Stimulated activated CD8-positive, alpha-beta memory T cell treated with anti-CD3 and anti-CD28 coated beads, Interleukin-2, amount 100 ng/mL, for 1 hour (primary cell): ENCODE measurements at places on chromosomes 2 and 18.

- DNase-seq: no peak
Measured at GRCh38 chr2:197982565-197982964, 178.2 kb downstream of the PLCL1 start.

DNA sequence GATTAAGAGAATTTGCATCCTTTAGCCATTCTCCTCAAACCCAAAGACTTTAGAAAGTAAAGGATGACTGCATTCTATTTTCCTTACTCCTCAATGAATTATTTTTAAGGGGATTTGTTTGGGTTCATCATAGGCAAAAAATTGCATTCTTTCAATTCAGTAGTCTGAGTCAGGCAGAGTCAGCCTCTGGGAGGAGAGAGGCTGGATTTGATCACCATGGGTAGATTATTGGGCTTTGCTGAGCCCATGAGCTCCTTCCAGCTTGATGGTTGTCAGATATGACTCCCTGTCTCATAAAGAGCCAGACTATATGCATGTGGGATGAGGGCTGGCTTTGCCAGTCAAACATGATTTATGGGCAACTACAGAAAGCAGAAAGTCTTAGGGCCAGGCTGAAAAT is 101.2 kb downstream of the KCNS3 start:
- DNase-seq: no peak

DNA sequence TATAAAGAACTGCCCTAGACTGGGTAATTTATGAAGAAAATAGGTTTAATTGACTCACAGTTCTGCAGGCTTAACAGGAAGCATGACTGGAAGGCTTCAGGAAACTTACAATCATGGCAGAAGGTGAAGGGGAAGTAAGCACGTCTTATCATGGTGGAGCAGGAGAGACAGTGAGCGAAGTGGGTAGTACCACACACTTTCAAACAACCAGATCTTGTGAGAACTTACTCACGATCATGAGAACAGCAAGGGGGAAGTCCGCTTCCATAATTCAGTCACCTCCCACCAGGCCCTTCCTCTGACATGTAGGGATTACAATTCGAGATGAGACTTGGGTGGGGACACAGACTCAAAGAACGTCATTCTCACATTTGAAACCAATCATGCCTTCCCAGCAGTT is 260.1 kb upstream of the FAM98A start:
- no peak for DNase-seq

GRCh38 chr18:5455674-5456073 is 88.1 kb downstream of the EPB41L3 start:
- no peak for DNase-seq

- DNase-seq: no peak
Measured at GRCh38 chr18:37668971-37669747, 103.6 kb upstream of the CELF4 start.

GRCh38 chr2:169509298-169509885 is at the start of gene KLHL41:
Gene KLHL41 (plus strand): TSS chr2:169509702. CDS start chr2:169509779, 77 bp downstream.
- DNase-seq: no peak

DNA sequence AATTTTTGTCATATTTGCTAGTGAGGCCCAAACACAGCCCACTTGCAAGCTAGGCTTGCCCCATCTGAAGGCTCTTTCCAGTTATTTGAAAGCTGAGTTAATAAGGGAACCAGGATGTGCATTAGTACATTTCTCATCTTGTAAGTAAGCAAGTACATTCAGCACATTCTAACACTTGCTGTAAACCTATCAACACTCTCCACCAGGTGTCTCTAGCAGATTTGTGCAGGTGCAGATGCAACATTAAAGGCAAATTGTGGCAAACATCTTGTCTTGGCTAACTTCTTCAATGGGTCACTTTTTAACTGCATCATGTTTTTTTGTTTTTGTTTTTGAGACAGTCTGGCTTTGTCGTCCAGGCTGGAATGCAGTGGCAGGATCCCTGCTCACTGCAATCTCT is 25.3 kb upstream of the MFSD6 start:
- DNase-seq: no peak

DNA sequence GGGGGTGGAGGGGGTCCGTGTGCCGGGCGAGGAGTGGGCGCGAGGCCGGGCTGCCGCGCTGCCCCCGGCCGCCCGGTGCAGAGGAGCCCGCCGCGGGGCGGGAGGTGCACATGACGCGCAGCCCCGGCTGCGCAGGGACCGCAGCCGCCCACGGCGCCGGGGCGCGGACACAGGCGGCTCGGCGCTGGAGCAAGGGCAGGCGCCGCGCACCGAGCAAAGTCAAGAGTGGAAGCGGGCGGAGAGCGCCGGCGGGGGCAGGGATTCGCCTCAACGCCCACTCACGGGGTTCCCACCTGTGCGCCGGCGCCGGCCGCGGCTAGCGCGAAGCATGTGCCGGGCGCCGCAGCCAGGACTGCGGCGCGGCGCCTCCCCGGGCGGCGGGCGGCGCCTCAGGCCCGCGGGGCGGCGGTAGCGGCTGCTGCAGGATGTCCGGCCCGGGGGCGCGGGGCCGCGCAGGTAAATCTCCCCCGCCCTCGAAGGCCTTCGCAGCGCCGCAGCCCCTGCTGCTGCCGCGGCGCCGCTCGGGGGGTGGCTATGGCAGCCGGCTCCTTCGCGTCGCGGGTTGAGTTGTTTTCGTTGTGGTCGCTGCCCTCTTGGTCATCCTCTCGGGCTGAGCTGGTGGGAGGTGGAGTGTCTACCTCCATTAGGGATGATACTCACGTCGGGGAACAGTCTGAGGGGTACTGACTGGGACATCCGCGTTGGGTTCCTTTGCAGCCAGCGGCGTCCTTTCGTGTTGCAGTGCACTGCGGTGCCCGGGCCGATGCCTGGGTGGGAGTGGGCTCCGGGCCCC is 216.3 kb upstream of the DTNA start:
- no peak for DNase-seq

- DNase-seq: no peak
Measured at GRCh38 chr18:13573750-13574149, 152.6 kb downstream of the FAM210A start.

- DNase-seq: no peak
Measured at GRCh38 chr2:61135510-61135909, 26.5 kb upstream of the C2orf74 start.

- peak; percentile 10 for DNase-seq
Measured at GRCh38 chr2:216015722-216016464, 2.5 kb upstream of the MREG start.

DNA sequence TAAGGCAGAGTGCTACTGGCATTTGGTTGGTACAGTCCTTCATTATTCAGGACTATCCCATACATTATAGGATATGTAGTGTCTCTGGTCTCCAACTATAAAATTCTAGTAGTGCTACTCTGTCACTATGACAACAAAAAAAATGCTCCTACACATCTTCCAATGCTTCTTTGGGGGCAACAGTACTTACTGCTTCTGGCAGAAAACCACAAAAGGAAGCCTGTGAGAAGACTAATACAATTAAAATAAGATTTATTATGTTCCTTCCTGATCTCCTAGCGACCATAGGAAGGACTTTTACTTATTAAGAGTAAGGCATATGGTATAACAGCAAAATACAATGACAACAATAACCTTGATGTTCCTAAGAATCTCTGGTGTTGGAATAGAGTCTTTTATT is 48.4 kb upstream of the CPO start:
- DNase-seq: no peak

DNA sequence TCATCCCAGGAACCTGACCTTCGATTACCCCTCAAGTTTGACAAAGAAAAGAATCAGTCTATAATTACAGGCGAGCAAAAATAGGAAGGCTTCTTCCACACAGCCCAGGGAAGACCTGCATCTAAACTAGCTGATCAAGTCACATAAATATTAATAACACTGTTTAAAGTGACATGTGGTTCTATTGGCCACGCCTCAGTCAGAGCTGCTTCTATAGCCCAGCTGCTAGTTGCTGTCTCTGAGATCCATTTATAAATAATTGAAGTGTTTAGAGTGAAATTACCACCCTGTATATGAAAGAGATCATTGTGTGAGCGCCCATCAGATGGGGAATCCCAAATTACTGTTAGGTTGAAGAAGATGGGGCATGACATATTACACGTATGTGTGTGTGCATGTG is 426.0 kb downstream of the CDH2 start:
- DNase-seq: no peak

- DNase-seq: peak; percentile 31
Measured at GRCh38 chr2:98412751-98413458, 31.8 kb upstream of the INPP4A start.

GRCh38 chr18:47204908-47205522 is 28.9 kb upstream of the IER3IP1 start:
- no peak for DNase-seq

DNA sequence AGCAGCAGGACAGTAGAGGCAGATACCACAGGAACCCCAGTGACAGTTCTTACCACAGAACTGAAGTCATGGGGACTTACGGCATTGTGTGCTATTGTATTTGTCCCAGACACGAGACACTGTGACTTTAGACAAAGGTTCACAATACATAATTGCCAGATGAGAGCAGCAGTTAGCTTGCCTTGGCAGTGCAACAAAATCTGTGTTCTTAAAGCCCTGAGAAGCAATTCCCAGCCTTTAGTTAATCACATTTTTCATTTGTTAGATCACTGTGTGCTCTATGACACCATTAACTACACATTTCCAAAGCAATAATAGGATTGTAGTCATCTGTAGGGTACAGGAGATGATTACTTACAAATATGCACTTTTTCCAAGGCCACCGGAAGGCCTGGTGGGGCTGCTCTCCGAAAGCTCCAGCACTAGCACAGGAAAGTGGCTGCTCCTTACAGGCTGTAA is 97.5 kb upstream of the LDLRAD4 start:
- DNase-seq: no peak

GRCh38 chr2:238121511-238122286 is 16.8 kb upstream of the KLHL30 start:
- DNase-seq: no peak

DNA sequence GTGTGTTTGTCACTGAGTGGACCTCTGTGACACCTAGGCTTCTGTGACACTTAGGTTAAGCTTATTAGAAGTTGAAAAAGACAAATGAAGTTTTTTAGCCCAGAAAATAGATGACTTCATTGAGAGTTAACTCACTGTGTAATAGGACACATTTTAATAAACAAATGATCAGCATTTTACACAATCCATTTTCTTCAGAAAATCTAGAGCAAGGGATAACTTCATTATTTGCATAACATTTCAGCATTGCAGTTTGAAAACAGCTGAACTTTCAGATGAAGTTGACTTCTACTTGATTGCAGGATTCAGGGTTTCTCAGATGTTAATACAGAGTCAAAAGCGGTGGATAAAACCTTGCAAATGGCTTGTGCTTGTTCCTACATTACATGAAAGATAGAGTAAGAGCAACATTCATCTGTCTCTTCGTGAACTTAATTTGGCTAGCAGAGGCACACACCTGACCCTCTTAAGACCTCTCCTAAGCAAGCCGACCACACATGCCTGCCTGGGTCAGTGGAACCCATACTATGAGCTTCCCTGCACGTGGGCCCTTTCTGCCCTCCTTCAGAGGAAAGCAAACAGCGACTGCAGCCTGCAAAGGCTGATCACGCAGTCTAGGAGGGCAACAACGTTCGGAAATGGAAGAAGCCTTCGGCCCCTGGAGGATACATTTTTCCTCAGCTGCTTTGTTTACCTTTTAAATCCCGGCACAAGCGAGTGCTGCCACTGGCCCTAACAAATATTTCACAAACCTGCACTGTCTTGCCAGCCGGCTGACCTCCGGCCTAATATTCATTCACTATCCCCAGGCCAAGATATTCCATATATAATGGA is 16.6 kb downstream of the ITGB1BP1 start:
- DNase-seq: no peak

DNA sequence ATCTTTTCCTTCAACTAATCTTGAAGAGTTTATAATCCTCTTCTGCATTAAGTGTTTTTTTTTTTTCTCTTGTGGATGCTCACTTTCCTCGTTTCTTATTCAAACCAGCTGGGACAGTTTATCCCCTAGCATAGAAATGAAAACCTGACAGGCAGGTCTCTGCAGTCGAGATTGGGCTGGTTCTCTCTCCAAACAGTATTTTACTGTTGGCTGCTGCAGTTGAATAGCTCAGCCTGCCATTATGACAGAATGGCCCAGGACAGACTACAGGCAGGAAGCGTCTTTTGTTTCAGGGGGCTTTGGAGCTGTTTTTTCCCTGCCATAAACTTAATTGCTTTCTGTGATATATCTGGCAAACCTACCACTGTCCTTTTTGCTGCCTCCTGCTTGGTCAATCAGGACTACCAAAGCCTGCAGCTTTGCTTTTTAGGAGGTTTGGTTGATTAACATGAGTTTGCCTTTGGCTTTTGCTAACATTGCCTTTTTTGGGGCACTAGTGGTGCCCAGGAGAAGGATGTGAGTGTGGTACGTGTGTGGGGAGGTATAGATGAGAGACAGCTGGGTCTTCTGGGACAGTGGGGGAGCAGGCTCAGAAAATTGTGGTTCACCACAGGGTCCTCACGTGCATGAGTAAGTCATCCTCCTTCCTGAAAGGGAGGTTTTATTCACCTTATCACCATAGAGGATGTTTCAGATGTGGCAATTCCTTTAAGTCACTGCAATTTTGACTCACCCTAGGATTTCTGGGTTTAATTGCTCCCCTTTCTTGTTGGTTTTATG is 128.7 kb downstream of the LYPD6B start:
- no peak for DNase-seq

GRCh38 chr2:230713331-230714135 is 891 bp downstream of the CAB39 start:
- peak; percentile 15 for DNase-seq

GRCh38 chr2:125455110-125455509 is 1200.8 kb upstream of the GYPC start:
- no peak for DNase-seq

- DNase-seq: no peak
Measured at GRCh38 chr2:65917986-65918385, 485.6 kb upstream of the SPRED2 start.

DNA sequence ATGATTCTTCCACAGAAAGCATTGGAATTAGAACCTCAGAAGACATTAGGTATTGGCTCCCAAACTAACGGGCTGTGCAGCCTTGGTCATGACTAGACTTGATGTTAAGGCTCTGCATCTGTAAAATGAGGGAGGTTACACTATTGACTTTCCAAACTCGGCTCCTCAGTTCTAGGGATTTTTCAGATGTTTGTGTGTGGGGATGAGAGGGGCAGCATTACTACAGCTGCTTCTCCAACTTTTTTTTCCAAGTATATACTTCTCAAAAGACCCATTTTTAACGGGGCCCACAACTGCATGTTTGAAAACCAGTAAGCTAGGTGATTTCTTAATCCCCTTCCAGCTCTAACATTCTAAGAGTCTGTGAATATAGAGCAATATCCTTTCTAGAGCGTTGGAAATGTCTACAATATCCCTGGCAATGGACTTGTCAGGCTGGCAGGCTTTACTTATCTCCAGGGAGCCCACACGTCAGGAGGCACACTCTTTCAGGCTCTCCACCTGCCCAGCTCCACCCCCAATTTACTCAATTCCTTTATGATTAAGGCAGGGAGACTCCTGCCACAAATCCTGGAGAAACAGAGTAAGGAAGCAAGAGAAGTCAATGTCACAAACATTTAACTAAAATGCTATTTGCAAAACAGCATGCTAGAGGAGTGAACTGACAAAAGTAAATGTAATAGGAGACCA is 844 bp upstream of the MPV17 start:
- no peak for DNase-seq

DNA sequence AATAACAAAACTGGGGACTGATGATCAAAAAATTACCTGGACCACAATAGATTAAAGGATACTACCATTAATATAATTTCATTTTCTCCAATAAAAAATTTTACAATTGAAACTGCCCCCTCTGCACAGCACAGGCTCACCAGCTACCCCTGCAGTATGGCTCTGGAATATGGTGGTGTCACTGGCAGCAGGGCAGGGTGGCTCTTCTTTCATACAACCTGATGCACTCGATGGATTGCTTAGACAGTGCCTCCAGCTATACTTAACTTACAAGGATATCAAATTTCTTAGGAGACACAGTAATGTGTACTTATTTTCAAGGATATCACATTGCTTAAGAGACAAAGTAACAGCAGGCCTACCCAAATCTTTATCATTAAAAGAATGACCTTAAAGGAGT is 124.0 kb downstream of the PRELID3A start:
- DNase-seq: no peak
